ENCODE measurements at places on chromosomes 13 and 19. TPM values are rescaled to one million over a fixed set of nuclear protein-coding genes. Genes with fewer than 3 reads are reported as not detected.
A peak's percentile ranks its signal among the peaks of the same experiment; 100 is the strongest.

- no peak for DNase-seq
Measured at GRCh38 chr13:114080739-114081561, 51.5 kb downstream of the RASA3 start.

DNA sequence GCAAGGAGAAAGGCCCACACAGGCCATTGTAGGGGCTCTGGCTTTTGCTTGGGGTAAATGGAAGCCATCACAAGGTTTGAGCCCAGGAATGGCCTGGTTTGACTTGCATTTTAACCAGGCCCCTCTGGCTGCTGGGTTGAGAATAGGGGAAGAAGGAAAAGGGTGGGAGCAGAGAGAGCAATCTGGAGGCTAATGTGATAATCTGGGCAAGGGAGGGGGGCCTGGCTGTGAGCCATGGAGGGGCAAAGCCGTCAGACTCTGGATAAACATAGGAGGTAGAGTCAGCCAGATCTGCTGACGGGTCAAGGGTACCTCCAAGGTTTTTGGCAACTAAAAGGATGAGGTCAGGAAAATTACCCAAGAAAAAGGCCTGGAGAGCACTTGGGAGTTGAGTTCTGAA is 41.6 kb downstream of the RFX2 start:
- no peak for DNase-seq

DNA sequence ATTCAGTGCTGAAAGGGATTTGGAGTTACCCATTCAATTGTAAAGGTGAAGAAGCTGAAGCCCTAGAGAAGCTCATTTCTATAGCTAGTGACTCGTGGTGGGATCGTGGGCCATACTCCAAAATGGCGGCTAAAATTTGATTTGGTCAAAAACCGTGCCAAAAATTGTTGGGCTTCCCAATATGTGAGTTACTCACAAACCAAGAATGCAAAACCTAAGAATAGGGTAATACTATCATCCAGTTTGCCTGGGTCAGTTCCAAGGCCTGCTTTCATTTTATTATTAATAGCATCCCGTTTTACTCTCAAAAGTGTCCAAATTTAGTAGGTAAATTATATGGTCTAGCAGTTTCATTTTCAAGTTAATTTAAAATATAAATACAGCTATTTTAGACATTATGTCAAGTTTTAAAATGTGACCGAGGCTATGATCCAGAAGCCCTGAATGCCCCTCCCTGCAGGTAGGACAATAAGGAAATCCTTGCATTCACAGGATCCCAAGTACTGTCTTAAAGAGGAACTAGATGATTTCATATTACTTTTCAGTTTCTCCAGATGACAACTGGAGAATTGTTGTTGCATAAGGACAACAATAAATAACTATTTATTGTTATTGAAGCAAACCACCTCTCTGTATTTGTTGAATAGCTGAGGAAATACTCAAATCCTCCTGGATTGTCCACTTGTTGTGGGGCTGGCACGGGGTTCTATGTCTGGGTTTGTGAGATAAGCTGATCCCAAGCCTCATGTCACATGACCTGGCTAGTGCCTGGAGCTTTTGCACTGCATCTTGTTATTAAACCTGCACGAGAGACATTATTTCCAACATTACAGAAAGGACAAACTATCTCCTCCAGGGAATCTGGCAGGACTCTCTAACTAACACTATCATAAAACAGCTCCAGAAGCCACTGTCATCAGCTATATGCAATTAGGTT is 11.6 kb upstream of the RAP2A start:
- DNase-seq, result no peak

DNA sequence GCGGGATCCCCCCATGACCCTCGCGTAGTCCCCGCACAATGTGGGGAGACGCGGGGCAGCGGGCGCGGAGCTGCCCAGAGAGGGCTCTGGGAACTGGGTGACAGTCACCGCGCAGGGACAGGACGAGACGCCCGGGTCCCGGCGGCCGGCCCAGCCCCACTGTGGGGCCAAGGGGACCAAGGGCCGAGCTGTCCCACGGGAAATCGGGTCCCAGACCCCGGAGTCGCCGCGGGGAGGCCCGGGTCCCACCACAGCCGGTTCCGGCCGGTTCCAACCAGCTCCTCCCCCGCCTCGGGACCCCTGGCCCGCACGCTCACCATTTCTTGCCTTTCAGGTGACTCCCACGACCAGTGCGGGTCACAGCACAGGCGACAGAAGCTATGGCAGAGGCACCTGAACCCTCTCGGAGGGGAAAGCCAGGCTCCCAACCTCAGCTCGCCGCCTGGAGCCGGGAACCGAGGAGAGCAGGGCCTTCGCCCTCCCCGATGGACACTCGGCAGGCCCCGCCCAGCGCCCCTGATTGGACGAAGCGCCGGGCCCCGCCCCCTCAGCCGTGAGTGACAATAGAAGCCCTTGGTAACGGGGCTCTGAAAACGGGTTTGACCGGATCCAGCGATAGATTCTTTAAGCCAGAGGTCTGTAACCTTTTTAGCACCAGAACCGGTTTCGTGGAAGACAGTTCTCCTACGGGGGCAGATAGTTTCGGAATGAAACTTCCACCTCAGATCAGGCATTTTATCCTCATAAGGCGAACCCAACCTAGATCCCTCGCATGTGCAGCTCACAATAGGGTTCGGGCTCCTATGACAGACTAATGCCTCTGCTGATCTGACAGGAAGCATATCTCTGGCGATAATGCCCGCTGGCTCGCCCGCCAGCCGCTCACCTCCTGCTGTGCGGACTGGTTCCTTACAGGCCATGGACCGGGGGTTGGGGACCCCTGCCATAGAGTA is at the start of gene ZNF433:
Gene ZNF433, minus strand, starts transcription at position 460 of the 953 bp plus-strand sequence. Its CDS starts 140 bp downstream, at position 320.
- DNase-seq, result peak; percentile 94

DNA sequence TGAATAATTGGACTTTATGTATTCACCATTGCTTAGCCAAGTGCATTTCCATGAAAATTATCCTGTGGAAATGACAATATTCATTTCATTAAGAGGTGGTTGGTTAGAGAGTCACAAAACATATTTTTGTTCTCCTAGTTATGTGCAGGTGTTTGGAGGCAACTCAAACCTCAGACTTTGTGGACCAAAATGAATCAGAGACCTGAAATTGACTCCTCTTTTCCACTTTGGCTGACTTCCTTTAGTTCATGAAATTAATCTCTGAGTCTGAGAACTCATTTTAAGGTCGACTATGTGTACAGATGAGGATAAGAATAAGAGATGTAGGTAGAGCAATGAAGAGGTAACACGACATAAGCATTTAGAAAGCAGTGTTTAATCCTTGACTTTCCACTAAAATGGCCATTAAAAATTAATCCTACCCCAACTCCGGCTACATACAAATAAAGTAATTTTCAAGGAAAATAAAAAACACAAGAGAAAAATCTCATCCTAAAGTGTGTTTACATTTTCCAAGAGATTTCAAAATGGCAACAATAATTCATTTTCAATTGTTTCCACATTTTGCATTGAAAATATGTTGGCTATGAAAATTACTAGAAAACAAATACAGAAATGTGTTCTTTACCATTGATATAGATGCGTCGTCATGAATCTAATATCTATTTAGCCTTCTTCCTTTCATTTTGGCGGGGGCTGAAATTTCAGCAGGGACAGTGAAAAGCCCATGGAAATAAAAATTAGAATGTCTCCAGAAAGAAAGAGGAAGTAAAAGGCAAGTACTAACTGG is 185.4 kb upstream of the CSNK1A1L start:
- DNase-seq, result no peak

PTPRS gene
- 80.1 TPM for polyA plus RNA-seq

- no peak for DNase-seq
Measured at GRCh38 chr13:98352226-98352625, 175.2 kb upstream of the RNF113B start.

FFAR2 gene
- 0.25 TPM for polyA plus RNA-seq

- peak; percentile 82 for DNase-seq
Measured at GRCh38 chr13:26184791-26185250, 37.3 kb downstream of the RNF6 start.

DNA sequence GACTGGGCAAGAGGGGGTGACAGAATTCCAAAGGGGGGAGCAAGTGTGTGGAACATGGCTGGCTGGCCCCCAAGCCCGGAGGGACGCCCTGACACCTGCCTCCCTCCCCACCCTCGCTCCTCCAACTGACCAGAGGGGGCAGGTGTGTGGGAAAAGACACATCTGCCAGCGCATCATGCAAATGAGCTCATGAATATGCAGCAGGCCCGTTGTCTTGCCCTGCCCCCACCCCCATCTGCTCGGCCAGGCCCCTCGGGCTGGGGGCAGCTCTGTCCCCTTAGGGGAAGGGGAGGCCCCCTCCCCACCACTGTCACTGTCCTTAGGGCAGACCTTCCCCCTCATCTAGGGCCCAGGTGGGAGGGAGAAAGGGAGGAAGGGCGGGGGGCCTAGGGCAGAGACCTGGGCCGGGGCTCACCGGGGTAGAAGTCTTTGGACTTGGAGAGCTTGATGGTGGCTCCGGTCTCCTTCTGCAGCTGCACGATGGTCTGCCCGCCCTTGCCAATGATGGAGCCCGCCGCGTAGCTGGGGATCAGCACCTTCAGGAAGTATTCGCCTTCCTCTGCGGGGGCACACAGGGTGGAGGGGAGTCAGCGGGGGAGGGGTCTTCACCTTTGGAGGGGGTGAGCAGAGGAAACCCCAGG is 12.9 kb downstream of the NOVA2 start:
- DNase-seq, result no peak

- DNase-seq, result no peak
Measured at GRCh38 chr19:30387311-30388115, 15.3 kb downstream of the ZNF536 start.

TMEM91 gene
- polyA plus RNA-seq, result 20.5 TPM

GRCh38 chr13:95480791-95481780 is 71.4 kb upstream of the CLDN10 start:
- DNase-seq, result no peak

SWSAP1 gene
- 2.6 TPM for polyA plus RNA-seq

DNA sequence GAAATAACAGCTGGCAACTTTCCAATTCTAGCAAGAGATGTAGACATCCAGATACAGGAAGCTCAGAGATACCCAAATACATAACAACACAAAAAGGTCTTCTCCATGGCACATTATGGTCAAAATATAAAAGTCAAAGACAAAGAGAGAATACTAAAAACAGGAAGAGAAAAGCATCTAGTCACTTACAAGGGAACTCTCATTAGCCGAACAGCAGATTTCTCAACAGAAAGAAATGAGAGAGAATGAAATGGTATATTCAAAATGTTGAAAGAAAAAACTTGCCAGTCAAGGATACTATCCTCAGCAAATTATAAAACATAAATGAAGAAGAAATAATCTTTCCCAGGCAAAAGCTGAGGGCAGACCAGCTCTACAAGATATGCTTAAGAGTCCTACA is 12.4 kb downstream of the ZNF780A start:
- DNase-seq, result no peak

DNA sequence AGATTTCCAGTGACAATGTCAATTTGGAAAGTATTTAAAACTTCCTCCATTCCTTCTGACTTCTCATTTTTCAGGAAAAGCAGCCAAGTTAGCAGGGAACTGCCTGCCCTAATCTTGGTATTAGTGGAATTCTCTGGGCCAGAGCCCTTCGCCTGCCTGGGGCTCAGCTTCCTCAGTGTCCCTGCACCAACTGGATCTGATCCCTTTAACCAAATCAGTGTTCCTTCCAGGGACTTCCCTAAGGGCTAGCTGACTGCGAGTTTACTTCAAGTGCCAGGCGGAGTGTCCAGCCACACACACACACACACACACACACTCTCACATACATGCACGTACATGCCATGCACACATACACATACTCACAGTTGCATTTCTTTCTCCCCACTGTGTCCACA is 20.0 kb downstream of the RAB20 start:
- peak; percentile 27 for DNase-seq

CALR3 gene
- polyA plus RNA-seq, result not detected

NOVA2 gene
- polyA plus RNA-seq, result 11.2 TPM

- peak; percentile 67 for DNase-seq
Measured at GRCh38 chr19:7869453-7869909, 4.7 kb downstream of the PRR36 start.

GRCh38 chr13:57408312-57408711 is 223.2 kb upstream of the PCDH17 start:
- no peak for DNase-seq

DIRAS1 gene
- polyA plus RNA-seq, result 1.6 TPM

- no peak for DNase-seq
Measured at GRCh38 chr13:46377554-46377953, 9.5 kb downstream of the RUBCNL start.

- peak; percentile 46 for DNase-seq
Measured at GRCh38 chr19:18225702-18226468, at the start of gene PDE4C. TSS of gene PDE4C (minus strand) at chr19:18226438. CDS start at chr19:18226415, 23 bp downstream.

DNA sequence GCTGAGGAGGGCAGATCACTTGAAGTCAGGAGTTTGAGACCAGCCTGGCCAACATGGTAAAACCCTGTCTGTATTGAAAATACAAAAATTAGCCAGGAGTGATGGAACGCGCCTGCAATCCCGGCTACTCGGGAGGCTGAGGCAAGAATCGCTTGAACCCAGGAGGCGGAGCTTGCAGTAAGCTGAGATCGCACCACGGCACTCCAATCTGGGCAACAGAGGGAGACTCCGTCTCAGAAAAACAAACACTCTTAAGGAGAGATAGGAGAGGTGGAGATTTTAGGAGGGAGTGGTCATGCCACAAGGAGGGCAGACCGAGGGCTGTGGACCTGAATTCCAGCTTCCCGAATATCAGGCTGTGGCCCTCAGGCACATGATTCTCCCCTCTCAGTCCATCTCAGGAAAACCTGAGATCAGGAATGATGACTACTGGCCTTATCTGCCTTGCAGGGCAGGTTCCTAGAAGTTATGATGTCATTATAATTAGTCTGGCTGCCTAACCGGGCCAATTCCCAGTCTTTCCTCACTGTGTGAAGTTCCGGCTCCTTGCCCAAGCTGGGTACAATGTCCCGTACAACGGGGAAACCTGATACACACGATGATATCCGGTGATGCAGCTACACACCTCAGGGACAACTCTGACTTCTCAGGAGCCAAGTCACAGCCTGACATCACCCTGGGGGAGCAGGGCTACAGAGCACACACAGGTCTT is 2.5 kb downstream of the SLC35E1 start:
- DNase-seq, result no peak

- peak; percentile 37 for DNase-seq
Measured at GRCh38 chr19:46761418-46761831, 15.2 kb upstream of the STRN4 start.

GRCh38 chr13:41597348-41598041 is 140.1 kb downstream of the RGCC start:
- DNase-seq, result no peak

DNA sequence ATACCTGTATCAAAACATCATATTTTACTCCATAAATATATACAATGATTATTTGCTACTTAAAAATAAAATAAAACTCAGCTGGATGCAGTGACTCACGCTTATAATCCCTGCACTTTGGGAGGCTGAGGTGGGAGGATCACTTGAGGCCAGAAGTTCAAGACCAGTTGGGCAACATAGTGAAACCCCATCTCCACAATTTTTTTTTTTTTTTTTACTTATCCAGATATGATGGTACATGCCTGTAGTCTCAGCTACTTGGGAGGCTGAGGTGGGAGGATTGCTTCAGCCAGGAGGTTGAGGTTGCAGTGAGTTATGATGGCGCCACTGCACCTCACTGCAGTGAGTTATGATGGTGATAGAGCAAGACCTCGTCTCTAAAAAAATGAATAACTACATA is 22.4 kb downstream of the POU2F2 start:
- no peak for DNase-seq

- DNase-seq, result no peak
Measured at GRCh38 chr13:24275041-24275440, 34.3 kb upstream of the C1QTNF9 start.

- DNase-seq, result peak; percentile 20
Measured at GRCh38 chr13:107650081-107650701, 565.1 kb downstream of the LIG4 start.

Measured in left lung (tissue), 14 donors.